ENCODE measurements at places on chromosomes 4 and X.

DNA sequence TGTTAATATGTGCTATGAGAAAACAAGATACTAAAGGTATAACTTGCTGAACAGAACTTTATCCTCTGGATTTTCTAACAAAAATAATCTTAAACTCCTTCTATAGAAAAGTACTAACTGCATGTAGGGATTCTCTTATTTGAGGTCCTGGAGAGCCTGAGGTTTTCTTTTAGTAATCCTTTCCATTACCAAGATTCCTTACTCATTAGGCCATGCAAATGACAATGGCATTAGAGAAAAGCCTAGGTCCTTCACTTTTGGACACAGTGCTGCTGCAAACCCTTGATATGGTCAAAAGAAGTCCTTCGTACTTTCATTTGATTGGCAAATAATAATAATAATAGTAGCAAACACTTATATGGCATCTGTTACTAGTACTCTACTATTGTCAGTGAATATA, 3.2 kb downstream of the MMRN1 start:
- no peak for DNase-seq

- DNase-seq, result no peak
These were observed 18.7 kb upstream of the DDIT4L start for GRCh38 chr4:100208964-100209363.

DNA sequence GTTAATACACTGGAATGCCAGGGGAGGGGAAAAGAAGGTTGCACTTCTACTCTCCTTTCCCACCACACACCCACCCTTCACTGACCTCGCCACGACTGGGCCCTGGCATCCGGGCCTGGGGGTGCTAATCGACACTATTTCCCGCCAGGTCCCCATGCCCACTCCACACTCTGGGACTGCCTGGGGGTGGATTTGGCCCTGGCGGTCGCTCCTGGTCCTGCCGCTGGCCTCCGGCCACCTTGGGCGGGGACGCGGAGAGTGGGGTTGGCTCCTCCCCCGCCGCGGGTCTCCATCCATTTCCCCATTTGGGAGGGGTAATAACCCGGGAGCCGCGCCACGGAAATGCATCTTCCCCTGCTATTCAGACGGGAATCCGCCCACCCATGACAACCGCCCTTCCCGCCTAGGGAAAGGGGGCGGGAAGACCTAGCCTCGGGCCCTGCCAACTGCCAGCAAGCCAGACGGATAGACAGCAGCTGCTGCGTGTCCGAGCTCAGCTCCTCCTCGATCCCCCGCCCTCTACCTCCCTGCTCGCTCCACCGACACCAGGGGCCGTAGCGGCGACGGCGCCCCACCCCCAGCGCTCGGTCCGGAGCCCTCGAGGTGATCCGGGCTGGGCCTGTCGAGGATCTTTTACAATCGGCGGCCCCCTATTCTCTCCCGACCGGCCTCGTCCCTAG, 78.1 kb downstream of the RLIM start:
- DNase-seq, result peak; percentile 71

GRCh38 chrX:36908801-36909675, 99.1 kb upstream of the FAM47C start:
- DNase-seq, result no peak

- no peak for DNase-seq
These were observed 76.9 kb upstream of the PPARGC1A start for GRCh38 chr4:23966725-23967124.

DNA sequence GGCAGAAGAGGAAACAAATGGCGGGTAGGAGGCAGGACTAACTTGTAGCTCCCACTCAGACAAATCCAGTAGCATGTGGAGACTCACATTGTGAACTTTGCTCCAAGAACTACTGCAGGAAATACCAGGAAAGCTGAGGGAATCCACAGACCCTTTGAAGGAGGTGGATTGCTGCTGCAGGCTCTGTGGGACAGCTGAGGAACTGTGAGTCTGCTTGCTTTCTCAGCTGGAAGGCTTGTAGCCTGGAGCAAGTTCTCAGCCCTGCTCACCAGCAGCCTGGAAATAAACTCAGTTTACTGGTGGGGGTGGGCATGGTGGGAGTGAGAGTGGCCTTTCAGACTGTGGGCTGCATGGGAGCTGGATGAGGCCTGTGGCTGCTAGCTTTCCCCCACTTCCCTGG, 16.0 kb downstream of the RTL3 start:
- DNase-seq, result no peak

GRCh38 chr4:156193800-156194199, 240.1 kb upstream of the CTSO start:
- DNase-seq, result peak; percentile 51
